Stimulated activated CD4-positive, alpha-beta T cell treated with anti-CD3 and anti-CD28 coated beads, TNF-alpha, amount 100 ng/mL, for 24 hours (primary cell): ENCODE measurements at places on chromosomes 7 and 10.

GRCh38 chr7:76372984-76373833 is 14.4 kb upstream of the YWHAG start:
- DNase-seq, result no peak

GRCh38 chr7:23394488-23395171 is 75.7 kb downstream of the IGF2BP3 start:
- no peak for DNase-seq

- no peak for DNase-seq
Observed at GRCh38 chr7:104978460-104978859, 35.5 kb upstream of the KMT2E start.

GRCh38 chr7:30524545-30524944 is 19.9 kb upstream of the GGCT start:
- no peak for DNase-seq

DNA sequence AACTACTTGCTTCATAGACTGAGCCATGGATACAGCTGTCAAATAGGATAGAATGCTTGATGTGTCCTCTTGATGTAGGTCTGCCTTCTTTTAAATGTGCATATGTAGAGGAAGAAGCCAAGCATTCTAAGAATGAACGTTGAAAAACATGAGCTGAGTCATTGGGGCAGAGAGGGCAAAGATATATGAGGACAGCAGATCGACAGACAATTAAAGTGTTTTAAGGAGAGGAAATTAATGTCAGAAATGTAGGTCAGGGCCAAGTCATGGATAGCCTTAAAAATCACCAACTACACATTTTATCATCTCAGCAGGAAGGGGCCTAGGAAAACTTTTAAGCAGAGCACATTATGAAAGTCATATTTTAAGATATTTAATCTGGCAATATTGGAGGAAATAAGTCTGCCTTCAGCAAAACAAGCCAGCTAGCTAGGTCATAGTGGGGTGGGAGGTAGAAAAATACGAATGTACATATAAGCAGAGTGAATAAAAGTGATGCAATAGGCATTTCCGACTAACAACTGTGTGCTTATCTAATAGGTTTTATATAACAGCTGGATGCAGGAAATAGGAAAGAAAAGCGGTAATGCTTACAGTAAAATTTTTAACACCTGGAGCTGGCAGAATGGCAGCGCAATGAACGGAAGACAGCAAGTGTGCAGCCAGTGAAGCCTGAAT is 638.3 kb upstream of the TPK1 start:
- no peak for DNase-seq

DNA sequence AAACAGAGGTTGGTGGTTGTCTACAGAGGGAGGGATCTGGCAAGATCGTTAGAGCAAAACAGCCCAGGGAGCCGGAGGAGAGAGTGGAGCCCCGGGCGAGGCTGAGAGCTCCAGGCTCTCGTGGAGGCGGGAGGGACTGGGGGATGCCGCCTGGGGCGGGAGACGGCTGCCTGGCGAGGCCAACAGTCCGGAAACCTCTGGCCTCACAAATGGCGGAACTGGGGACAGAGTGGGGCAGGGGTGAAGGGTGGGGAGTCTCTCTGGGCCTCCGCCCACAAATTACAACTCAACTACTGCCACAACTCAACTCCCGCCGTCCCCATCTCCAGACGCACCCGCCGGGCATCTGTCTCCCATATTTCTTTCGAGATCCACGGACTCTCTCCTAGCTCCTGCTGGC is 47.7 kb downstream of the CLEC2L start:
- DNase-seq, result no peak

GRCh38 chr7:1106793-1107421 is 19.0 kb downstream of the GPER1 start:
- DNase-seq, result no peak

- no peak for DNase-seq
Observed at GRCh38 chr7:39921506-39922175, 28.4 kb upstream of the CDK13 start.

- no peak for DNase-seq
Observed at GRCh38 chr7:95209788-95210187, 114.5 kb downstream of the PON1 start.

DNA sequence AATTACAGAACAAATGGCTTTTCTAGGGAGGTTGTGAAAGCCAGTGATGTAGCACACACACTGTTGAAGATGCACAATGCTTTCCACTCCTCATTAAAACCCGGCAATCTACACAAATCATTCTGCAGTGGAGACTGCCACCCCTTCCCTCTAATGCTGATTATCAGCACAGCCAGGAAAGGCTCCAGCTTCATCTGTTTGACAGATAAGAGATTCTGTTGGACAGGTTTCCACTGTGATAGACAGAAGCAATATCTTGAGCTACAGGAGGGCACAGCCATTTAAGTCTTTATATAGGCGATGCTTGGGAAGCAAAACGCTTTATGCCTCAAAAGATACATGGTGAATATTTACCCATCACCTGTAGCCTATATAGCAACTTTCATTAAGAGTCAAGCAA is 555.6 kb downstream of the GLRX3 start:
- DNase-seq, result no peak

GRCh38 chr7:79770063-79770462 is 316.6 kb upstream of the MAGI2 start:
- no peak for DNase-seq

DNA sequence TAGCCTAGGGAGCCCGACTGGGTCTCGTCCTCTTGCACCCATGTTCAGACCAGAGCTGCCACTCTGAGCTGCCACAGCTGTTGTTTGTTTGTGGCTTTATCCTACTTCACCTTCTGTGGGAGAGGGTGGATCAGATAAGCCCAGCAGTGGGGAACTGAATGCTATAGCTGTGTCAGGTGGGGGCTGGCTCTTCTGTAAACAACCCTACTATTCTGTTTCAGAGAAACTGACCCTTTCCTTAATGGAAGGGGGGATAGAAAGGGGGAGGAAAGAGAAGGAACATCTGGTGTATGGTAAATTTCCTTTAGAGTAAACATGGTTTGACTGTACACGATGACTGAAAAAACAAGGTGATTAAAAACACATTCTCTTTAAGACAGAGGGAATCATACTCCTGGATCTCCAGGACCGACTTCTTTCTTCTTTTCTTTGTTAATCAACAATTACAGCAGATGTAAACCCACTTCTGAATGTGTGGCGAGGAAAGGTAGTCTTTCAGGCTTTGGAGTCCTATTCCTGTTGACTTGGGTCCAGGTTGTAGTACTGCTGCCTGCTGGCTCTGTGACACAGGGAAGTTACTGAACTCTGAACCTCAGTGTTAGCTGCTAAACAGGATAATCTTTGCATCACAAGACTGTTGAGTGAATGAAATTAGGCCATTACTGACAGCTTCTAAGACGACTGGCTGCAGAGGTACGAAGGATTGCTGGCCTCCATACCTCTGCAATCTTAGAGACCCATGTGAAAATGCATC is 6.0 kb downstream of the PRXL2A start:
- no peak for DNase-seq

DNA sequence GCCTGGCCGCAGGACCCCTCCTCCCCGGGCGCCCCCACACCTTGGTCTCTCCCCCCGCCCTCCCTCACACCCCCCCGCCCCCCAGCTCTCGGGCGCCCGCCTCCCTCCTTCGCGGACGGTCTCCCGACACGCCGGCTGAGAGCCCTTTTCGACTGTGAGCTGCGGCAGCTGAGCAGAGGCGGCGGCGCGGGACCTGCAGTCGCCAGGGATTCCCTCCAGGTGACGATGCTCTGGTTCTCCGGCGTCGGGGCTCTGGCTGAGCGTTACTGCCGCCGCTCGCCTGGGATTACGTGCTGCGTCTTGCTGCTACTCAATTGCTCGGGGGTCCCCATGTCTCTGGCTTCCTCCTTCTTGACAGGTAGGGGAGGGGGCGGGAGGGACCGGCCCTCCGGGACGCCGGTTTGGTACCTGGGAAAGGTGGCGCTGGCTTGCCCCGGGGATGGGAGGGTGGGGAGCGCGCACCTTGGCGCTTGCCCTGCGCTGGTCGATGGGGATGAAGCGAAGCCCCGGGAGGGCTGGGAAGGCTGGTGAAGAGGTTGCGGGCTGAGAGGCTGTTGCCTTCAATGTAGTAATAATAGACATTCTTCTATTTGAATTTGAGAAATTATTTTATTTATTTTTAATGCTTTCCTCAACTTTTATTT is at the start of gene BMPER:
BMPER (plus strand) TSS at position 151 of the 644 bp plus-strand sequence; CDS start at position 226, 75 bp downstream.
- no peak for DNase-seq

DNA sequence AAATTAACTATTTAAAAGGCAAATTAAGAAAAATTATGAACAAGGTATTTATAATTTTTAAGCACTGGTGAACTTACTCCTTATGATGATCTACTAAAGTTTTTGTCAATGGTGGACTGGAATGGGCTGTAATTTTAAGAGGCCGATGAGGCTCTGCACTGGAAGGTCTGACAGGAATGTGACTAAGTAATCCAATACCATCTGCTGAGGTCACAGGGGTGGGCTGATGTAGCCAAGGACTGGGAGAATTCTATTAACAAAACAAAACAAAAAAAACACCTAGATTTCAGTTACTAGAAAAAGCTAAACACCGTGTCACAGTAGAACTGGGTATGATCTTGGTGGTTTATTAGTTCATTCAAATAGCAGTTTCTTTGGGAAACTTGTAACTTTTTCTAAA is 75.9 kb downstream of the NRBF2 start:
- no peak for DNase-seq

DNA sequence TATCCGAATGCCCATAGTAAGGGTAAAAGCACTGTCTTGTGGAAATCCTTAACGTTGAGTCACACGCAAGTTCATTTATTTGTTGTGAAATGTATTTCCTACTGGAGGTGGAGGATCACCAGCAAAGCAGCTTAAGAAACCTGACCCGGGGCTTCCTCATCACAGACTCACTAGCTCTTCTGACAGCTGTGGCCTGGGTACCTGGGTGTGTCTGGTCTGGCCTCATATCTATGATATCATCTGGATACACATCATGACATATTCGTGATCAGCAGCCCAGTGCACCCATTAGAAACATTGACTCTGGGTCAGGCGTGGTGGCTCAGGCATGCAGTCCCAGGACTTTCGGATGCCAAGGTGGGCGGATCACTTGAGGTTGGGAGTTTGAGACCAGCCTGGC is 8.8 kb downstream of the DRGX start:
- DNase-seq, result no peak

GRCh38 chr10:126272526-126272925 is 115.8 kb downstream of the ADAM12 start:
- DNase-seq, result no peak

DNA sequence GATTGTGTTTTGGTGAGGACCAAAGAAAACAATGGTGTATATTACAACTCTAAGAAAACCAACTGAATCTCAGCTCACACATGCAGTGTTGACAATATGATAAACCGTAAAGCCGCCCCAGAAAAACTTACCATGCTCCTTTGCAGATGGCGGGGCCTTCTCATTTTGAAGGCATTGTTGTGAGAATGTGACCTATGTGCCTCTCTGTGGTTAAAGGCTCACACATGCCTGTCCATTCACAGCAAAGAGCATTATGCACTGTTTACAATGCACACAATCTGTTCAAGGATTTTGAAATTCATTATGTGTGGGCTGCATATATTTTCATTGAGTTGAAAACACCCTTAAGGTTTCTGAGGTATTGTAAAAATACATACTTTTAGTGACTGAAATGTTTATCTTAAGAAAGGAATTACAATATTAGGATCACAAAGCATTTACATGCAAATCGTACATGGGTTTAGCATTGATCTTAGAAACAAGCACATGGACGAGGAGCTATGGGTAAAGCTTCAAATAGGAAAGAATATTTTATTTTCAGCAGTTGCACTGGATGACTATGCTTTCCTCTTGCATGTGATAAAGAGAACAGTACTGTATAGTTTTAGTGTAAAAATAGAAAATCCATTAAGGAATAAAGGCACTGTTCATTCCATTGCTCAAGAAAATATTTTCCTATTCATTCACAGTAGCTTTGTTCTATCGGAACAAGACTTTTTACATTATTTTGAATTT is 334.3 kb downstream of the ARL4A start:
- DNase-seq, result no peak

DNA sequence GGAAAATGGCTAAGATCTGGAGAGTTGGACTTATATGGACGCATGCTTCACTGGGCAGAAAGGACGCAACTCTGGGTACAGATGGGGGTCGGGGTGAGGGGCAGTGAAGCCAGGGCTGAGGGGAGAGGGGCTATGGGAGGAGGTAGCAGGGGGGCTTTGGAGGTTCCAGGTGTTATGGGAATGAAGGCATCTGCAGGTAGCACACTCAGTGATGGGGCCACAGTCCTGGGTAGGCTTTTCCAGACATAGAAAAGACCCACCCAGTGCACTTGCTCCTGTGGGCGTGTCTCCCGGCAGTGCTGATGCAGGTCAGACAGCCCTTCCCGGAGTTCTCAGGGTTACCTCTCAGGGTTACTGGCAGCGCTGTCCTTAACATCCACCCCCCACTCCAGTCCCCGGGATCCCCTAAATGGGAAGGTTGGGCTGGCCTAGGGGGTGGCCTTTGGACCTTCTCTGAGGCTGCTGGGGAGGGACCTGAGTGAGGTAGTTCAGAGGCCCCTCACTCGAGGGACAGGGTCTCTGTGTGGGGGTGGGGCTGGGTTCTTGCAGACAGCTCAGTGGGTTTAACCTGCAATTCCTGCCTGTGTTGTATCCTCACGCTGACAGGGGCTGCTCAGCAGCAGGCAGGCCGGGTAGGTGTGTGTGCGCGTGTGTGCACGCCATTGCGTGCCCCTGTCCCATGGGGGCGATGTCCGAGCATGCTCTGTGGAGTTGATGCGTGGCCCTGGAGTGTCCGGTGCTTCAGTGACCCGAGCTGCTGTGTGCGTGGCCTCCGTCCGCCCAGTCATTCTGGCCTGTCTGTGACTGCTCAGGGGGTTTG is 6.2 kb downstream of the ZYX start:
- no peak for DNase-seq

DNA sequence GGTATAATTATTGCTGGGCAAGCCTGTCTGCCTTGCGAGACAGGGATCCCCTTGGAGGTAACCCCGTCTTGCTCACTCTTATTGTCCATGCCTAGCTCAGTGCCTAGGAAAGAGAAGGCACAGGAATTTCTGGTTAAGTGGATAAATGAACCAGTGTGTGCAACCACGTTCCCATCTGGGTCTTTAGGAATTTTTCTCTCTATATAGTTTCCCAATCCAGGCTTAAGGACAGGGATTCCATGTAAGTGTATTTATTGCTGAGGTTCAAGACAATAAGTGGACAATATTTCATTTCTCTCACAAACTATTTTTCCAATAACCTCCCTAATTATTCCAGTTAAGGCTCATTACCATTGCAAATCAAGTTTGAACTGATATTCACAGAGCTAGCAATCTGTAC is 8.9 kb upstream of the ADAM12 start:
- DNase-seq, result no peak

GRCh38 chr10:86523348-86523747 is 1.8 kb upstream of the WAPL start:
- DNase-seq, result no peak

DNA sequence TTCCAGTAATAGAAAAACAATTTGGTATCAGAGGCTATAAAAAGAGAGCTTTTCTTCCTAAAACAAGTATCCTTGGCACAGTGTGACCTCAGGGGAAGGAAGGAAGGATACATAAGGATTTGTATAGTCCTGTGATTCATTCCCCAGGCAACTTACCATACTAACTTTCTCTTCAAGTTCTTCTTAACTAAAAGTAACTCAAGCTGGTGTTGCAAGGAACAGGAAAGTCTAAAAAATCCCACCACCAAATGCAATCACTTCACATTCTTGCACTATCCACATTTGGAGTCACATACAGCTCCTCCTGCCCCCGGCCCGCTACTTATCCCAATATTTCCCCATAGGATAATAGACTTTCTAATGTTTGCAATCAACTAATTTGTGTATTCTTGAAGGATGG is 84.8 kb downstream of the PRKAG2 start:
- no peak for DNase-seq

GRCh38 chr10:7587865-7588188 is 78.9 kb downstream of the ITIH5 start:
- no peak for DNase-seq

GRCh38 chr10:92492748-92493240 is 81.1 kb downstream of the IDE start:
- DNase-seq, result no peak
